ENCODE measurements at places on chromosomes 12 and 14.

- DNase-seq: no peak
Observed at GRCh38 chr14:69985463-69985862, 106.2 kb downstream of the SMOC1 start.

GRCh38 chr12:104632724-104633201 is 176.0 kb downstream of the CHST11 start:
- DNase-seq: no peak

GRCh38 chr12:57687862-57688261 is 6.1 kb upstream of the OS9 start:
- DNase-seq: no peak

DNA sequence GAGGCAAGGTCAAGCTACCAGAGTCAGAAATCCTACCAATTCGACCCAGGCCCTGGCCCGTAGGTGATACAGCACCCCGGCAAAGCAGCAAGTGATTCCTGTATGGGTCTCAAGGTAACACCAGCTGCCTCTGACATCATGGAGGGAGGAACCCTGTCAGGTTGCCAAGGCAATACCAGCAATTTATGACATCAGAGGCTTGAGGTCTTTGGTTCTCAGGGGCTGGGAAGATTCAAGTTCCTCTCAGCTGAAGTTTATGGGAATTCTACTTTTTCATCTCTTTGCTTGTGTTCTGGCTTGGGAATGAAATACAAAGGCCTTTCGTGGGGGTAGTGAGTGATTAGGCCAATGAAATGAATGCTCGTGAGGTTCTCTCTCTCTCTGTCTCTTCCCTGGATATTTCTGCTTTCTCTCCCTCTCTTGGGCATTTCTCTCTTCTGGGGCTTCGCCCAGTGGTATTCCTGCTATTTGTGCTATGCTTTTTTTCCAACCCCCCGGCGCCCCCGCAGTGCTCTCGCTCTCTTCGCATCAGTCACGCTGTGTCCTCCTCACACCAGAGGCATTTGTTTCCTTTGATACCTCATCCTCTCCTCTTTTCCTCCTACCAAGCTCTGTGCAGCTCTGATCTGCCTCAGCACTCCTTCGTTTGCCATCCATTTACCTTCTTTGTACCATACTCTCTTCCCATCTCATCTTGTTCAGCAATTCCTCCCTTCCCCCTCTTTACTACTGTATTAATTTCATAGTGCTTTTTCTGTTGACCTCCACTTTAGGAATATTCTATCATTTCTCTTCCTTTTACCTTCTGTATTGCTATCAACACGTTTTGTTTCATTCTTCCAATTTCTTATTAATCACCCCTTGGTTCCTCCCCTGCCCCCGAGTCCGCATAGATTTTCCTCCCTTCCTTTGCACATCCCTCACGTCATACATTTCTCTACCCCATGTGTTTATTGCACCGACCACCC is 2.9 kb downstream of the ZFHX2 start:
- DNase-seq: no peak

DNA sequence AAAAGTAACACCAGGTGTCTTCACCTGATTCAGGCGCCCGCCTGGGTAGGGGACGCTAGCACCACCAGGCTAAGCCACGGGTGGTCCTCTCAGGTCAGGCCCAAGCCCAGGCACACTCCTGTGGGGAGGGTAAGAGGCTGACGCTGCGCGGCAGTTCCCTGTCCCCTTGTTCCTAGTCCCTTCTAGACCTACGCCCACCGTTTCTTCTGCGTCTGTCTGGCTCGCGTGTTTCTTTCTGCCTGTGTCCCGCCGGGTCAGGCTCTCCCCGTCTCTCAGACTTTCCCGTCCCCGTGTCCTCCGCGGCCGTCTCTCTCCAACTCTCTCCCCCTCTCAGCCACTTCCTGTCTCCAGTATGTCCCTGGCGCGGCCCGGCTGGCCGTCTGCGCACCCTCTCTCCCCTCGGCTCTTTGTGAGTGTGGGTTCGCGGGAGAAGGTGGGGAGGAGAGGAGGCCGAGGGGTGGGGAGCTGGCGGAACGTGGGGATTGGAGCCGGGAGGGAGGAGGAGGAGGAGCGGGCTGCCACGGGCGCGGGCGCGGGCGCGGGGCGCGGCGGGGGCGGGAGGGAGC is 3.1 kb upstream of the TNS2 start:
- DNase-seq: no peak

DNA sequence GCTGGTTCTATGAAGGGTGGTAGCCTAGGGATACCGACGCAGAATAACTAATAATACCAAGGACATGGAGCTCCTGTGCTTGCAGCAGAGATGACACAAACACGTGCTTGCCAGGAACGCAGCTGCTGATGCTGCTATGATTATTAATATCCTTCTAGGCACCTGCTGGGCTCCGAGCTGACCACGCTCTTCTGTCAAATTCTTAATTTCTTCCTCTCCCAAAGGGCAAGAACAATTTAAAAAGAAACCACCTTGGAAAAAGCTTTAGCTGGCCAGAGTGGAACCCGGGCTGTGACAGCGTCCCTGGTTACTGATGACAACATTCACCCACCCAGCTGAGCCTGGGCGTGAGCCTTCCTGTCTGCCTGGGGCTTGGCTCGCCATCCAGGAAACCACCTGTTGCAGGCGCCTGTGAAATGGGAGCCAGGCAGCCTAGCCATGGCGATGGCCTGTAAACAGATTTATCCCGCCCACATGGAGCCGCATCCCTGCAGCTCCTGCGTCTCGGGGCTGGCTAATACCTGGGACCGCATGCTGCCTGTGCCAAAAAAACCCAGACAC is 28.8 kb downstream of the CLMN start:
- no peak for DNase-seq

DNA sequence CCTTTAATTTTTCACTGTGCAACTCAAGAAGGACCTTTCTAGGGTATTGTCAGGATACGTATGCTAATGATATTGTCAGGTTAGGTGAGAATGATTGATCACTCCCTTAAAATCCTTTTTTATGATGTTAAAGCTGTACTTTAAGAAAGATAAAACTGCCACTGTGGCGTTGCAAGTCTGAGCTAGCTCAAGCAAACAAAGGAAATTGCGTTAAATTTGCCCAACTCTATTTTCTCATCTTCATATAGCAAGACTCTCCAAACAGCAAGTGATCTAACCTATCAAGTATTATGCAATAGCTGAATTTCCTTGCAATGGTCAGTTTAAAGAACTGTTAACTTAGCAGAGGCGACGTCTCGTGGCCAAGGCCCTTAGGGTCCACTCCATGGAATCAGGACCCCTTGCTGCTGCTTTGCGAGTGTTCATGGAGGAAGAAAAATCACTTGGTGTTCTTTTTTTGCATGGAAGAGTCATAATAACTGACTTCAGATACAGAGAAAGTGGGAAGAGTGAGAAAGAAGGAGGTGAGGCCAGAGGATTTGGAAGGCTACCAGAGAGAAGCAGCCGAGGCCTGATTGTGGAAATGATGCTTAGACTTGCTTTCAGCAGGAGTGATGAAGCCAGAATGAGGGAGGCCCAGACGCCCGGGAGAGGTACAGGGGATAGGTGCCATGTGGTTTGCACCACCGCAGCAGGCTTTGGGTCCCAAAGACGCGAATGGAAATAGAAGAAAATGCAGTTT is 2.5 kb downstream of the TRAF3 start:
- DNase-seq: no peak

DNA sequence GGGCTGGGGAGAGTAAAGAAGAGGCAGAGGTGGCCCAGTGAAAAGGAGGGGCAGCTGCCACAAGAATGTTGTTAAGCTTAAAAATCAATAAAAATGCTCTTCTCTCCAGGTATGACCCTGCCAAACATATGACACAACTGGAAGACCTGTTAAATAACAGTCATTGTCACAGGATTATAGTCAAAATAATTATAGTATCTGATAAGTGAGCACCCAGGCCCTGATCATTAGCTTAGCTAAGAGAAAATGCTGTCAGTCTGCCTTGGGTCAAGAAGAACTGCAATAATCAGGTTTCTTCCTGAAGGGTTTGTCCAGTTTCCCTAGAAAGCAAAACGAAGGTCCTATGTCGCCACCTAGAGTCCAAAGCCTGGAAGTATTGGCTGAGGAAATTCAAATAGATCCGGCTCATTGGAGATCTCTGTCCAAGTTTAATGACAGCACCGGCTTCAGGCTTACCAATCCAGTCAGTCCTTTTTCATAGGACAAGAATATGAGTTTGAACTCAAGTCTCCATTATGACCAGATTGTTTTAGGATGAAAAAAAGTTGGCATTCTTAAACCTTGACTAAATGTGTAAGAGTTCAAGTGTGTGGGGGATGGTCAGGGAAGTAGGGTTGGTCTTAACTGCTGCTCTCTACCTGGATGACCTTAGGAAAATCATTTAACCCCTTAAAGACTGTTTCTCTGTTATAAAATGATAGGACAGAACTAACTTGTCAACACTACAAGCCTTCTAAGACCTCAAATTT is 22.5 kb upstream of the NKX2-8 start:
- DNase-seq: peak; percentile 12

DNA sequence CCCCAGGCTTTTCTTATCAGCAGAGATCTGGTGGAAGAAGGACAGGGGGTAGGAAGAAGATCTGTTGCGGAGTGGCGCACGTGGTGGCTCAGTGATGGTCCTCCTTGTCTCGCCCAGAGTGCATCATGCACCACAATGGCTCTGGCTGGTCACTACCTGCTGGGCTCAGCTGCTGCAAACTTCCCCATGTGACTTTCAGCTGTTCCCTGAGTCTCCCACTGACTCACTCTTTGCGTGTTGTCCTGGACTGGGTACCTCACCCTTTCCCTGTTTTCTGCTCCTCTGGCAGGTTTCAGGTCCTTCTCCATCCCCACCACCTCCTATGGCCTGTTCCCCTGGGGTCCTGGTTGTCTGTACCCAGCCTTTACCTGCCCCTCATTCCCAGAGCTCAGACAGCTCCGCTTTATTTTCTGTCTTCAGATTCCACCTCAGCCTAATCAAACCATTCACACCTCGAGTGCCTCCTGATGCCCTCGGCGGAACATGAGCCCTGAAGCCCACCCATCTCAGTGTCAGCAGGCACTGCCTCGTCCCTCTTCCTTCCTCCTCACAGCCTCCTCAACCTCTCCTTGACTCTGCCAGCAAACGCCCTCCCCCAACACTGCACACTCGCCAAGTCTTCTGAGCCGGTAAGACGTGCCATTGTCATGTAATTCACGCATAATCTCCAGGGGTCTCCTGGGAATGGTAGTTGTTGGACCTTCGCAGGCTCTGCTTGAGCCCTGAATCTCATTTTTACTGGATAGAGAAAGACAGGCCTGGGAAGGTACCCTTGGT is 1.8 kb downstream of the C1R start:
- DNase-seq: no peak

DNA sequence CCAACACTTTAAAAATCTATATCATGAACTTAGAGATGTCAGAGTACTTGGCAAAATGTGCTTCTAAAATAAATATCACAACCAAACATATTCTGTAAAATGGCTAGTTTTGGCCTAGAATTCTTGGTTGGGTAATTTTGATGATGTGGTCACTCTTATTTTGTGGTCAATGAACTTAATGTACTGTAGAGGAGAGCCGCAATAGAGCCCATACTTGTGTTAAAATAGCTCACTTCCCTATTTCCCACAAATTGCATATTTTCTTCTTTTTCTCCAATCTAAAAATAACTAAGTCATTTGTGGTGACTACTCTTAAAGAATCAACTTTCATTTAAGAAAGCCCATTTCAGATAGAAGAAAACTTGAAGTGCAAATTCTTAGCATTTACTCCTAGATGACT is 619.4 kb downstream of the CCER1 start:
- no peak for DNase-seq

DNA sequence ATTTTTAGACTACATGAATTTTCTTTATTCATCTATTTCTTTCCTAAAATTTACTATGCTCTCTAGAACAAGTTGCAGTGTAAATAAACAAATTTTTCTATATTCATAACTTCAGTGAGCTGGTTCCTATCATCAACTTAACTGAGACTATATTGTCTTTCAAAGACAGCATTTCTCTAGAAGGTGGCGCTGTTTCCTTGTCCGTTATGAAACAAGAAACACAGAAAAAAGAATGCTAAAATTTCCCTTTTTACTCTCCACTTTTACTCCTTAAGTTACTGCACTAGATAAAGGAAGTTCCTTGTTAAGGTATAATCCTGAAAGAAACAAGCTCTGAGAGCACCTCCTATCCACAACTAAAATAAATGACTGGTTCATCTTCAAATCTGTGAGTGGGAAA is 8.2 kb upstream of the CLEC2A start:
- DNase-seq: peak; percentile 35

DNA sequence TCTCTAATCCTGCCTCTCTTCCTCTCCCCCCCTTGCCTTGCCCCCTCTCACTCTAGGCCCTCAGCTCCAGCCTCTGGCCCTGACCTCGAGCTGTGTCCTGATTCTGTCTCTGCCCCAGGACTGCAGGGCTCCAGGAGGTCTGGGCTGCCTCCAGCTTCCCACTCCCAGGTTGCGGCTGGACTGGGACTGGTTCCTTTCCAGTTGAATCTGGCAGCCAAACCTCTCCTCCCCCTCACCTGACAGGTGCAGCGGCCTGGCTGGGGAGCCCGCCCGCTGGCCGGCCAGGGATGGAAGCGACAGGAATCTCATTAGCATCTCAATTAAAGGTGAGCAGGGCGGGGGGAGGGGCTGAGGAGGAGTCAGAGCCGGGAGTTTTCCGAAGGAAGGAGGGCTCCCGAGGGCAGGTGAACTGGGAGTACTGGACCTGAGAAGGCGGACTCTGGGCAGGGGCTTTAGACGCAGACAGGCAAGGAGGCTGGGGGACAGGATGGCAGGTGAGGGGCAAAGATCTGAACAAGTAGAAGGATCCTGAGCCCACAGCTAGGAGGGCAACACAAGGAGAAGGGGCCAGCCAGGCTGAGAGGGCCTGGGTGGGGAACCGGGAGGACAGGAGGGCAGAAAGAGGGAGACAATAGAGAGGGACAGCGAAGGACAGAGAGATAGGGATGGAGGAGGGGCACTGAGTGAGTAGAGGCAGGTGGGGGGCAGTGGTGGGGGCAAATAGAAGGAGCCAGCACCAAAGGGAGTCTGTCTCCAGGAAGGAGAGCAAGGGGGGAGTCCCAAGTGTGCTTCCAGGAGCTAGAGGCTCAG is at the start of gene SCNN1A:
Gene SCNN1A (minus strand): TSS at position 295 of the 810 bp plus-strand sequence. CDS start 780 bp downstream, outside the sequence.
- DNase-seq: no peak

DNA sequence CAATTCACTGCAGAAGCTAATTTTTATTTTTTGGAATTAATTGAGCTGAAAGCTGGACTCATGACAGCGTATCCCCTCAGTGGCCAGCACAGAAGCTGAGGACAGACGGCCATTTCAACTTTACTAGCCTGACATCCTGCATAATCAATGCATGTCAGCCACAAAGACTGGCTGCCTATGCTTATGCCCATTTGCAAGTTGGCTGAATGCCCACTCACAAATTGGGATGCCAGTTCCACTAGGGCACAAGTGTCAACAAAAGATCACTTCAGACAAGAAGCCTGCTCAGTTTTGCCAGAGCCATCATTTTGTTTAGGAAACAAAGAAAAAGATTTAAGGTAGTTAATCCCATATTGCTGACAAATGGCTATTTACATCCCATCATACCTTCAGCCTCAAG is 417.6 kb downstream of the NOVA1 start:
- no peak for DNase-seq

GRCh38 chr12:67459173-67459572 is 189.4 kb upstream of the DYRK2 start:
- DNase-seq: no peak

DNA sequence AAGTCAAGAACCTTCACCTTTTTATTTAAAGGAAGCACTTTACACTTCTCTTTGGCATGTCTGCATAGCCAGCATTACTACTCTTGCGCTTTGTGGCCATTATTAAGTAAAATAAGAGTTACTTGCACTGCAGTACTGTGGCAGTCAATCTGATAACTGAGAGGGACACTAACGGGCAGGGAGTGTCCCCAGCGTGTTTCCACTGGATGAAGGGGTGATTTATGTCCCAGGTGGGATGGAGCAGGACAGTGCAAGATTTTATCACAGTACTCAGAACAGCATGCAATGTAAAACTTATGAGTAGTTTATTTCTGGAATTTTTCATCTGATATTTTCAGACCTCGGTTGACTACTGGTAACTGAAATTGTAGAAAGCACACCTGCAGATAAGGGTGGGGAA is 8.1 kb upstream of the M6PR start:
- DNase-seq: no peak

Measured in KG1 (cell line).